ENCODE measurements at places on chromosomes 6 and 20.
A peak's percentile ranks its signal among the peaks of the same experiment; 100 is the strongest.

DNA sequence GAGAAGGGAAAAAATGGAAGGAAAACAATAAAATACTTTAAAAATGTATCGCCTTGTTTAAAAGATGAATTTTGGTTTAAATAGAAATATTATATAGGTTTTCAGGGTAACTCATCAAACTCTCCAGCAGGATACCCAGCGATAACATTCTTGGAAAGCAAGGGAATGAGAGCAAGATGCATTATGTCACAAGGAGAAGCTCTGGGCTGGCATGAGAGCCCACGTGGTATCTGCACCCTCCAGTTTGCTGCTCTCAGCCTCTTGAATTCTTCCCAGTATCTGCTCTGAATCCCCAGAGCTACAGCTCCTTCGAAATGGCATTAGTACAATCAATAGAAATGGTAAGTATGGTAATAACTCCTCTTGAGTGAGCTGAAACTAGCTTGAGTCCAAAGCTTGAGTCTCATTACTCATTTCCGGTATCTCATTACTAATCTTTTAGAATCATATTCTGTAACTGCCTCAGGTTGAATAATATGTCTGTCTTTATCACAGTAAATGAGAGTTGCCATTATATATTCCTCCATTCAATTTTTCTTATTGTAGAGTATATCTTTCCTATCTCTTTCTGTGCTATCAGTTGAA, 4.9 kb upstream of the TMEM242 start:
- no peak for DNase-seq

DNA sequence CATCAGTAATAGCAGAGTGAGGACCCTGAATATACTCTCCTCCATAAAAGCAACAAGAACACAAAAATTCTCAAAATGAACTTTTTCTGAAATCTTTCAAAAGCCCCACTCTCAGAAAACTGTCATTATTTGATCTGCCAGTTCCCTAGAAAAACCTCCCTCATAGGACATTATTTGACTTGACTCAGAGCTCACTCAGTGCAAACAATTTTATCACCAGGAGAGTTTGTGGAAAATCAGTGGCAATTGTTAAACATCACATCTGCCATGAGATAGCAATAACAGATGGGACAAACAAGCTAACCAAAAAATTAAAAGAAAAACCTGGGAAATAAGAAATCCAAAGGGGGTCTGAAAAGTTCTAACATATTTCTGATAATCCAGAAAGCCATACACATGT, 100.0 kb downstream of the ATG5 start:
- DNase-seq = no peak

- no peak for DNase-seq
Measured at GRCh38 chr20:48777005-48777404, 50.8 kb downstream of the PREX1 start.

- DNase-seq = no peak
Measured at GRCh38 chr20:16290358-16290757, 282.9 kb downstream of the KIF16B start.

- no peak for DNase-seq
Measured at GRCh38 chr6:117188627-117189201, 76.6 kb upstream of the VGLL2 start.

GRCh38 chr20:37956107-37956585, 53.2 kb downstream of the VSTM2L start:
- no peak for DNase-seq

DNA sequence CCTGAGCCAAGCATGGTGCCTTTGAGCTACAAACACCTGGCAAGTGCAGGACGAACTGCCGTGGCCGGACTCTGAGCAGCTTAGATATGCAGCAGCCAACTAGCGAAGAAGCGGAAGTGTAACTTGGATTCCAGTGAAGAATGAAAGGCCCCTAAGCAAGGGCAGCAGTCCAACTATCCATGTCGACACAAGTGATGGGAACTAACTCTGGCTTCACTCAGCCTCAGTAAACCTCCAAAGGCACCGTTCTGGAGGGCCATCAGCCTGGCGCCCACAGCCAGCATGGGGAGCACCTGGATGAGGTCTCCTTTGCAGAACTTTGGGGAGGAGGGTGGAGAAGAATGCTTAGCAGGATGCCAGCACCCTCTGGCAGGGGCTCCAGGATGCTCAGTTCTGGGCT, 78.4 kb upstream of the MLN start:
- DNase-seq = no peak

DNA sequence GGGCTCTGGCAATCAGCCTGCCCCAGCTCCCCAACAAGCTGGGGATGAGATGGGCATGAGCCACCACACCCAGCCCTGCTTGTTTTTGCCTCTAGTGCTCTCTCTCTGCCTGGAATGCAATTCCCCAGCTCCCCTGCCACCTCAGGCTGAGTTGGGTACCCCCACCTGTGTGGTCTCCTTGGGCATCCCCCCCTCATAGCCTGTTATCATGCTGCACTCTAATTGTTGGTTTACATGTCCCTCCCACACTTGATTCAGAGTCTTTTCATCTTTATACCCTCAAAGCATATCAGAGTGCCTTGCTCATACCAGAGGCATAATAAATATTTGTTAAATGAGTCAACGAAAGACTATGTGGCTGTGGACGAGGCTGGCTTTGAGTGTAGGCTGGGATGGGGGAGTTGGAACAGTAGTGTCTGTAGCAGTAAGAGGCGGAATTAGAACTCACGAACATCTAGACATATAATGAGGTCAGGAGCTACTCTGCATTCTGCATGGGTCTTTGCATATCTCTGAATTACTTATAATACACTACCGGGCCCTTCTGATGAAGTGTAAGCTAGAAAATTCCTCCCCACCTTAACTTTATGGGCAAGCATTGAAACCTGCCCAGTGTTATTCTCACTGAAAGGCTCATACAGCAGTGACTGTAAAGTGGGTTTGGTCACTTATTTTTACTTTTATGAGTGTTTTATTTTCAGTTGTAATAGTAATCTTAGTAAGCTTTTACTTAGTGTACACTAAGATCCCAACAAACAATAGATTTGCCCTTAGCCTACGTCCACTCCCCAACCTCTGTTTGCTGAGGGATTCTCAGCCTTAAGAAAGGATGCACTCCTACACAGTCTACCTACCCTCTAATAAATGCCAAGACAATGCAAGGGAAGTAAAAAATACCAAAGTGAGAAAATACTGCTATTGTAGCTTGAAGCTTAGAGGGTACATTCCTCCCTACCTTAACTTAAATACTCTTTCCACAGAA, 58.7 kb downstream of the EDN1 start:
- no peak for DNase-seq

DNA sequence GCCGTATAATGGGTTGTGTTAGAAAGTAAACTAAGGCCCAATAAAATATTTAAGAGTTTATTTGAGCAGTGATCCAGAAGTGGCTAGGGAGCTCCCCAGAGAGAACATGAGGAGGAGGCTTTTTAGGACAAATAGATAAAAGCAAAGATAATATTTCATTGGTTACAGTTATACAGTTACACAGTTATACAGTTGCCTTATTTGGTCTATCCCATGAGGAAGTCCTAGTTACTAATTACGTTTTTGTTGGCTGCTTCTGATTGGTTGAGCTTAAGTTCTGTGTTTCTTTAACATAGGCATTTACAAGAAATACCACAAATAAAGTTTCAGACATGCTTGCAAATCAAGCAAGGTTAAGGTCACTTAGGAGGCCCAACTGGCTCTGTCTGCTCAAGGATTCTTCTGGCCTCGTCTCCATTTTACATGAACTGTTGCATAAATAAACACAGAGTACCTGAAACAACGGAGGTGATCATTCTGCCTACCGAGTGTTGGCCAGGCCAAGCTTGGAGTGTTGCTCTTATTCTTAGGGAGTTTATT, 7.0 kb downstream of the UBD start:
- DNase-seq = no peak

DNA sequence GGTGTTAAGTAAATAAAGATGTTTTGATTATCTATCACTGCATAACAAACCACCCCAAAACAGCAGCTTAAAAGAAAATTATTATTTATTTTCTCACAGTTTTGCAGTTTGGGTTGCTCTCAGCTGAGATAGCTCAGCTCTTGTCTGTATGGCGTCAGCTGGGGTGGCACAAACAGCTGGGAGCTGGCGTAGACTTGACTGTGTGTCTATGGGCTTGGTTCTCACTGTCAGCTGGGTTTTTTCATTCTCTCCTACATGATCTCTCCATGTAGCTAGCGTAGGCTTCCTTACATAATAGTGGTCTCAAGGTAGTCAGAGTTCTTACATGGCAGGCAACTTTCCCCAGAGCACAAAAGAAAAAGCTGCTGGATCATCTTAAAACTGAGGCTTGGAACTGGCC, 6.5 kb upstream of the TMEM74B start:
- no peak for DNase-seq

DNA sequence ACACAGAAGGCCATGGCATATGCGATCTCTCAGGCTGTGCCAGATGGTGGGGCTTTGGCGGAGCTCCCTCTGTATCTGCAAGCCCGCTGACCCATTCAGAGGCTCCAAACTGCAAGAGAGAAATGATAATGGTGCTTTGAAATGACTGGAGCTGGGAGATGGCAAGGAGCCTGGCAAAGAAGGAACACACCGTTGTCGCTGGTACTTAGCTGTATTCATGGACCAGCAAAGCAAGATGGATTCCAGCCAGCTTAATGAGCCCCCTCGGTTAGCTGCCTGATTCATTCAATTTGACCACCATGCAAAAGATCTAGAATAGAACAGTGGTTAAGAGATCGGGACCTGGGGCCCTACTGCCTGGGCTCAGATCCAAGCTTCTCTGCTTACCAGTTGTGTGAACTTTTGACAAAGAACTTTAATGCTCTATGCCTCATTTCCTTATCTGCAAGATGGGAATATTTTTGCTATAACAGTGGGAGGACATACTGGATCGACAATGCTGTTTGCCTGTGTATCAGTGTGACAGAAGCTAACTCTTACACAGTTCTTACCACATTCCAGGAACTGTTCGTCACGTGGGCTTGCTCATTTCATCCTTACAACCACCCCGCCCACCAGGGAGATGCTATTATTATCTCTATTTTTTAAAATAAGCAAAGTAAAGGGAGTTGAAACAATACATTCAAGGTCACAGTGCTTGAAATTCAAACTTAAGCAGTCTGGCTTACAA, 317.8 kb upstream of the SULF2 start:
- DNase-seq = no peak

- no peak for DNase-seq
Measured at GRCh38 chr20:3374296-3374695, 33.2 kb downstream of the DNAAF9 start.

- no peak for DNase-seq
Measured at GRCh38 chr6:80976336-80976735, 776.1 kb downstream of the TENT5A start.

DNA sequence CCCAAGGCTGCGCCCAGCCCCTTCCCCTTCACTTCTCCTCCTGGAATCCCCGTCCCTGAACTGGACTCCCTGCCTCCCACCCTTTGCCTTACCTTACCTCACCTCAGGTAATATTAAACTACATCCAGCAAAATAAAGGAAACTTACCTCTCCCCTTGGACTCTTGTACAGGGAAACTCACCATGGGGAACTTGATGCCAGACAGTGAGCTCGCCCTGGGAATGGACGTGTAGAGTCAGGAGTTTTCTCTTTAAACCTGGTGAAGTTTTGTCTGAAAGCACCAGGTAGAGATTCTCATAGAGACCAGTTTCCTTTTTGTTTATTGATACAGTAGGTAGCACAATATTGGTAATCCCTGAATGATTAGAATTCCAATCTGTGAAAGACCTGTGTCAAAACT, 544 bp upstream of the HLA-C start:
- no peak for DNase-seq

DNA sequence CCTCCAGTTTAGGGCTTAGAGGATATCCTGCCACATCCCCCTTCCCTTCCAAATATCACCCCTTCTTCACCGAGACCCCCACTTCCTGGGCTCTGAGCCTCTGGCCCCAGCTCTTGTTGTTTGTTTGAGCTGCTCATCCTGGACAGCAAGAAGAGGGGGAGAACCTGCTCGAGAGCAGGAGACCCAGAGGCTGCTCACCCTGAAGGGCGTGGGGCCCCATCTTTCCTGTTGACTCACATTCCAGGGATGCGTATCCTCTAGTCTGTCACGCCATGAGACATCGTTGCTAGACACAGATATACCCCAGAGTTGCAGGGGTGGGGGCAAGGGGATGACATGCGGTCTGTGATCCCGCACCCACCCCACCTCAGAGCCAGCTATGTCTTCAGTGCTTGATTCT, 5.7 kb upstream of the TNXB start:
- no peak for DNase-seq

GRCh38 chr6:89291256-89291819, 23.8 kb downstream of the GABRR2 start:
- no peak for DNase-seq

- no peak for DNase-seq
Measured at GRCh38 chr6:32151181-32151862, 417 bp downstream of the PRRT1 start.

- DNase-seq = no peak
Measured at GRCh38 chr6:20936949-20937348, 402.7 kb downstream of the CDKAL1 start.

GRCh38 chr20:63357921-63358905, 2.9 kb downstream of the CHRNA4 start:
- DNase-seq = no peak

- DNase-seq = no peak
Measured at GRCh38 chr20:59985864-59986263, 27.6 kb downstream of the CDH26 start.

- DNase-seq = peak; percentile 15
Measured at GRCh38 chr20:36836591-36837269, 39.2 kb upstream of the TLDC2 start.

- DNase-seq = no peak
Measured at GRCh38 chr6:99276747-99277146, 72.7 kb downstream of the FAXC start.

GRCh38 chr6:170165085-170165470, 125.8 kb downstream of the DLL1 start:
- DNase-seq = no peak

DNA sequence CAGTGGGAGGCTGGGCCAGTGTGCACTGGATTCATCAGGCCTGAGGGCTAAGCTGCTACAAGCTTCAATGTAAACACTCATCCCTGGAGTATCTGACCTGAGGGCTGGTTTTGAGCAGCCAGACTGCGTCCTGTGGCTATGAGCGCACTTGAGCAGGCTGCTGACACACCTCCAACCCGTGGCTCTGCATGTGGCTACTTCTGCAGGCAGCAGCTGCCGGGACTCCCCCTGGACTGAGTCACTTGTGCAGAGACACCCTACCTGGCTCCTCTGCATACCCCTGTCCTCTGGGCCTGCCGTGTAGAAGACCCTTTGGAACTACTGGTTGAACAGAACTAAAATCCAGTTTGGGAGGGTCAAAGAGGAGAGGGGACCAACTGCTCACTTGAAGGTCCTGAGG, 172.0 kb downstream of the SCP2D1 start:
- no peak for DNase-seq

DNA sequence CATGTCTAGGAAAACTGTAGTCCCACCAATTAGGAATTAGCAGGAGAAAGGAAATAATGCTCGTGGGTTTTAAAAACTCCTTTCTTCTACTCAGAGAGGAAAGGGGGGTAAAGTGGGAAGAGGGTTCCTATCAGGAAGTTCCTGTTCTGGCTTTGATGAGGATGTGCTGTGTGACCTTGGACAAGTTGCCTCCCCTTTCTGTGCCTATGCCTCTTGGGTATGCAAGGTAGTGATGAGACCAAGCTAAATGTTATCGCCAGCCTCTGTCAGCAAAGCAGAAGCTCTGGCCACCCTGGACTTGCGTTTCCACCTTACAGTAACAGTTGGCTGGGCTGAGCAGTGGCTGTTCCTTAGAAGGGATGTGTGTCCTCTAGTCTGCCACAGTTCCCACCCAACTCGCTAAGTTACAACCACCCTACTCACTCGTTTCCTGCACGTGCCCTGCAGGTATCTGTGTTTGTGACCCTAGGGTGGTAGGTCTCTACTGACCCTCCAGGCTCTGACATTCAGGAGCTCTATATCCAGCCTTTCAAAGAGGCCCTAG, 110.0 kb downstream of the PREX1 start:
- no peak for DNase-seq
